NCI-H69 (cell line): ENCODE measurements at places on chromosomes 4 and X.
A peak's percentile ranks its signal among the peaks of the same experiment; 100 is the strongest.

GRCh38 chr4:74038086-74038424 is 434 bp downstream of the CXCL3 start:
- no peak for DNase-seq

- DNase-seq = no peak
These were observed 111.9 kb downstream of the GABRB1 start for GRCh38 chr4:47143261-47143660.

- peak; percentile 32 for DNase-seq
These were observed 19.3 kb downstream of the SLC25A53 start for GRCh38 chrX:104137496-104137895.

DNA sequence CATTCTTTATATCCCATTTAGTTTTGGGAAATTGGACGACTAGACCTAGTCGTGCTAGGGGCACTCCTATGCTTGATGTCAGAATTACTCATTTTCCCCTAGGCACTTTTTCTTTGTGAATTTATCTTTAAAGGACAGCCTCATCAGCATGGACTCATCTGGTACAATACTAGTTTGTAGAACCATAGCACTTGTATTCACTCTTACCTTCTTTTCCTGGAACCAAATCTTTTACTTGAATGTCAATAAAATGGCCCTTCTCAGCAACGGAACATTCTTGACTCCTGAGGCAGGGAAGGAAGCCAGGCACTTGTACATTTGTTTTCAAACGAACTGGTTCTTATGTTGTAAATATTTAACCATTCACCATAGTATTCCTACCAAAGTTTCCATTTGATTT is 187.1 kb downstream of the SHROOM3 start:
- no peak for DNase-seq

DNA sequence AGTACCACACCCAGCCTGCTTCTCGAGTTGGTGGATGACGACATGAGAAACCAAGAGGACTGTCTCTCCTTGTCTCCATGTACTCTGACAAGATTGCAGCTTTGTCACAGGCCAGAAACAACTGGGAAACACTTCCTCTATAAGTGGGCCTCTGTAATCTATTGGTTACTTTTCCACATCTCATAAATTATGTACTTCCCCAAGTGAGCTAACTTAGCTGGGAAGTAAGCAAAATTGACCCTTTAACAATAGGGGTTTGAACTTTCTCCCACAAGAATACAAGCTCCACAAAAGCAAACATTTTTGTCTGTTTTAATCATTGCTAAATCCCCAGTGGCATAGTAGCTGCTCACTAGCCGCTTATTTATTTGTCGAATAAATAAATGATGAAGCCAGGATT is 14.1 kb upstream of the USO1 start:
- no peak for DNase-seq

GRCh38 chrX:19372547-19373331 is 29.0 kb downstream of the PDHA1 start:
- peak; percentile 63 for DNase-seq

DNA sequence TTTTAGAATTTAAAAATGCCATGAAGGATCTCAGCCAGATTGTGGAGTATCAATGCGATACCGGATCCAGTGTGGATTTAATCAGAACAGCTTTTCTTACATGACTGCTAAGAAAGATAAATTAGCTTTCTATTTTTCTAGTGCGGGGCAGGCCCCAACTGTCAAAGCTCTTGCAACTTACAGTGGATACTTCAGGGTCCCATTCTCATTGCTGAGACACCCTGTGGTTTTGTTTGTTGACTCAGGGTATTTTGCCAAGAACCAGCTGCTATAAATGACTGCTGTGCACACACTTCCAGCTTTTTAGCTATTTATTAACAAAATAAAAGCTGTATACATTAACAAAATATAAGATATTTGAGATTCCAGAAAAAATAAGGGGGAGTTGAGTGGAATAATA is 166.4 kb downstream of the DCLK2 start:
- peak; percentile 79 for DNase-seq

- DNase-seq = peak; percentile 94
These were observed 34.5 kb upstream of the UCP1 start for GRCh38 chr4:140603286-140603685.

- DNase-seq = no peak
These were observed 317.6 kb downstream of the DKK2 start for GRCh38 chr4:106718548-106718947.

- DNase-seq = no peak
These were observed 100.9 kb upstream of the RADX start for GRCh38 chrX:106510713-106511403.

GRCh38 chr4:177408023-177408422 is 34.2 kb downstream of the AGA start:
- no peak for DNase-seq

DNA sequence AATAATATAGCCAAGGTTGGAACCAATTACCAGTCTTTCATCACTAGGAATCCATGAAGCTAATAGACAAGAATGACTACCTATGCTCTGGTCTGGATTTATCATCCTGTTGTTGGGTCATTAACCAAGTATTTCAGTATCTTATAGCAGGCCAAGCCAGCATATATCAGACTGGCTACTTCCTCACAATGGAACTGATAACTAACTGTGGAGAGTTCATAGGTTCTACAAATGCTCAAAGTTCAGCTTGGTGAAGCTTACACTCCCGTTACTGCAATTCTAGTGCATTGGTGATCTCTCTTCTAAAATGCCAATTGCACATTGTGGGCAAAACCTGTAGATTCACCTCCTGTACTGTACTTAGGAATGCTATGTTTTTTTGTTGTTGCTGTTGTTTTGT is 4.8 kb downstream of the TRPC5OS start:
- DNase-seq = no peak

DNA sequence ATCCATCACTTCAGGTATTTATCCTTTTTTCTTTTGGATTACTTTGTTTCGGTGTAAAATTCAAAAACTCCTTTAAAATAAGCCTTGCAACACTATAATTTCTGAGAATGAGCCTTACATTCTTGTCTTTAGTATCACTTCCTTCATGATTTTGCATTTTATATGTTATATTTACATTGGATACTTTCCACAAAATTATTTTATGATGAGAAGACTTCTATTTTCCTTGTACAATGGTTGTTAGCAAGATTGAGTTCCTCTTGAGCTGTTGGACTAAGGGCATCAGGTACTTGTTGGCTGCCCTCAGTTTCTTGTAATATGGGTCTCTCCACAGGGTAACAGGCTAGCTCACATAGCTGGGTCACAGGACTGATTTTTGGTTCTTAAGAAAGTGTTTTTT is 22.7 kb upstream of the HPGDS start:
- no peak for DNase-seq

- no peak for DNase-seq
These were observed 54.0 kb upstream of the AMELX start for GRCh38 chrX:11239230-11239629.

DNA sequence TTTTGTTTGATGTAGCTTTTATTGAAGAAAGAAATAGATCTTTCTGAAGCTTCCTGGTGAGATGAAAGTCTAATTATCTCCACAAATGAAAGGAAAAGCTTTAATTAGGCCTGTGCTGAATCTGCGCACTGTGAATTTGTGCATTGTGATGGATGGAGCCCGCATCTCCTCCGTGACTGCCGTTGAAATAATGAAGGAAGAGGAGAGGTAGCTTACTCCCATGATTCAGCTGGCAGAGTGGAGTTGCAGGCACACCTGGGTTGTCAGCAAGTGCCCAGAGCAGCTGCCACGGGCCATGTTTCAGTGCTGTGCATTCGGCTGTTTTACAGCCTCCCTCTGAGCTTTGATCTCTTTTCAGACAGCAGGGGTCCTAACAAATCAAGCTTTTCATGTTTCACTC is 735.3 kb upstream of the TENM3 start:
- peak; percentile 97 for DNase-seq

DNA sequence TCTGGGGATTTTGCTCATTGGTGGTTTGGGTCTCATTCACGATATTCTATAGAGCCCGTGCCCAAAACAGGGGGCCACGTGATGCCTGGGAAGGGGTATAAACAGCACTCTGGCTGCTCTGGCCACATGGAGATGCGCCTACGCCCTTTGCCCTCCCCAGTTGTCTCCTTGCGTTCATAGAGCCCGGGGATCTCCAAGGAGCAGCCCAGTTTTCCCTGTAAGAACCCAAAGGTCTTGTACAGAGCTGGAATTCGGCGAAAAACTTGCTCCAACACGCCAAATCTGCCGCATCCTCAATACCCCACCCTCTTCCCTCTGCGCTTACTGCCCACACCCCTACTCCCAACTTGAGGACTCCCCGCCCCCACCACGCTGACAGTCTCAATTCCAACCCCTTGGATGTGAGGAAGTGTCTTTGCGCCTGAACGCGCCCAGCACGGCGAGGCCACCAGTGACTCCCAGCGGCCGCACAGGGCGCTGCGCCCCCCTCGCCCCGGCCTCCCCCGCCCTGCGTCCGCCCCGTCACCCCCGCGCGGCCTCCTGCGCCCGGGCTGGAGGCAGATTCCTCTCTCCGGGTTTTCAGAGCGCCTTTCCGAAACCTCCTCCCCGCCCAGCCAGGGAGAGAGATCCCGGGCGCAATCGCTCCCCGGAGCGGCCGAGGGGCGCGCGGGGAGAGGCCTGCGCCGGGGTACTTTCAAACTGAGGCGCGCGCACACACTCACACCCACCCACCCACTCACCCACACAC is at the start of gene NHS:
TSS of gene NHS (plus strand) at position 582 of the 748 bp plus-strand sequence. CDS start 558 bp downstream, outside the sequence.
- DNase-seq = peak; percentile 89

GRCh38 chr4:105896461-105896942 is 1.2 kb downstream of the NPNT start:
- no peak for DNase-seq

- no peak for DNase-seq
These were observed 40.7 kb upstream of the GPC3 start for GRCh38 chrX:134025986-134026545.

DNA sequence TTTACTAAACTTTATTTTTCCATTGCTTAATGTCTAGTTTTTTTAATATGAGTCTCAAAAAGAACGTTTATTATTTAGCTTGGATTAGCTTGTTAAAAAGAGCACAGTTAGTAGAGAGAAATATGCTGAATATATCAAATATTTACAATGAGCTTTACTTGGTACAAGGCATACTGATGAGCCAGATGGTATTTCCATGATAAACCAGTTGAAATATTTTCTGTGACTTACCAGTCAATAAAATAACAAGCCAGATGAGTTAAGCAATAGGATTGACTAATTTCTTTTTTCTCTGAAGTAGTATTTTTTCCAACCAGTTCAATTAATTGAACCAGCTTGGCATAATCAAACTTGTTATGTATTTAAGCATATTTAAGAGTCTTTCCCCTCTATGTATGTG is 134.1 kb downstream of the KLHL34 start:
- DNase-seq = no peak

DNA sequence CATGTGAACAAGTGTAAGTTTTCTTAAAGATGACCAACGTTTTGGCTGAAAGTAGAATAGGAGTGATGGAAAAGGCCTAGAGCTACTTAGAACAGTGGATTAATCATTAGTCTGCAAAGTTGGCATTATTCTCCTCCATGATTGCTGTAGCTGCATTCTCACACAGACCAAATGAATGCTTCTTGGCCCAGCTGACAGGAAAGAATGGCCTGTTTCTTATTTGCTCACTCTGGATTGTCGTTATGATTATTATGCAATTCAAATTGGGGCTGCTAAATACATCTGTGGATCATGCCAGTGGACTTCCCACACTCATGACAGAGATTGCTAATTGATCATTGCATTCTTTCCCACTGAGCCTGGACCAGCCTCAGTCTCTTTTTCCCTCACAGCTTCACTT is 285.0 kb downstream of the STIM2 start:
- no peak for DNase-seq

DNA sequence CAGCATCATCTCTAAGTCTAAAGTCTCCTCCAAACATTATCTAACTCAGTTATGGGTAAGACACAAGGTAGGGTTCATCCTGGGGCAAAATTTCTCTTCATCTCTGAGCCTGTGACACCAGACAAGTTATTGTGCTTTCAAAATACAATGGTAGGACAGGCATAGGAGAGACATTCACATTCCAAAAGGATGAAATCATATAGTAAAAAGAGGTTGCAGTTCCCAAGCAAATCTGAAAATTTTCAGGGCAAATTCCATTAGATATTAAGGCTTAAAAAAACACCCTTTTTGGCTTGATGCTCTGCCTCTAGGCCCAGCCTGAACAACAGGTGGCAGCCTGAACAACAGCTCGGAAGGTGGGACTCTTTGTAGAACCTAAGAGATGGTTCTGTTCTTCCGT is 448.3 kb upstream of the SLIT2 start:
- no peak for DNase-seq

GRCh38 chr4:142402156-142402555 is 443.9 kb downstream of the INPP4B start:
- DNase-seq = no peak

GRCh38 chr4:156293657-156294297 is 340.1 kb upstream of the CTSO start:
- peak; percentile 4 for DNase-seq

GRCh38 chr4:119897260-119897659 is 169.4 kb downstream of the MAD2L1 start:
- peak; percentile 94 for DNase-seq

- DNase-seq = no peak
These were observed 692.3 kb upstream of the HS3ST1 start for GRCh38 chr4:12120968-12121367.

DNA sequence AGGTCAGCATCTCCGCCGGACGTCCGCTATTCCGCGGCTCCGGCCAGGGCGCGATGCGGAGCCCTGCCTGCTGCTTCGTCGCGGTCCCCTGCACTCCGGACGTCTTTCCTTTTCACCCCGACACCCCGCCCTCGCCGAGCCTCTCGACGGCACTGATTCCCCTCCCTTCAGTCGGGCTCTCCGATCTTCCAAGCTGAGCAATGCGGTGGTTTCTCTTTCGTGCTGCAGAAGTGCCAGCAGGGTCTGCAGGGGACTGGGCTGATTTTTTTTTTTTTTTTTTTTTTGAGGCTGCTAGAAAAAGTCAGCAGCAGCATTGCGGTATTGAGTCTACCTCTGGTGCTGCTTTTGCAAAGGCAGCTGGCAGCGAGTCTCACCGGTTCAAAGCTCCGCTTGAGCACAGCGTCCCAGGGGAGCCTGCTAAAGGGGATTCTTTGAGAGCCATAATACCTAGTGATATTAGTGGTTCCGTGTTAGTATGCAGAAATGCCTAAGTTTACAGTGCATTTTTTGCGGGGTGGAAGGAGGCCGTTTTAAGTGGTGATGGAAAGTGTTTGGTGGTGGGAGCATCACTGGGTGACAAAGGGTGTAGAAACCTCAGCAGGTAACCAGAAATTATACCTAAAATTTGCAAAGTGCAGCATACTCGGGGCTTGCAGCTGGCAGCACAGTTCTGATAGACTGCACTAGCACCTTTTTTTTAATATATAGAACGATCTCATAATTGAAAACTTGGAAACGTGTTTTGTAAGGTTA is 969 bp downstream of the STIM2 start:
- DNase-seq = peak; percentile 82

DNA sequence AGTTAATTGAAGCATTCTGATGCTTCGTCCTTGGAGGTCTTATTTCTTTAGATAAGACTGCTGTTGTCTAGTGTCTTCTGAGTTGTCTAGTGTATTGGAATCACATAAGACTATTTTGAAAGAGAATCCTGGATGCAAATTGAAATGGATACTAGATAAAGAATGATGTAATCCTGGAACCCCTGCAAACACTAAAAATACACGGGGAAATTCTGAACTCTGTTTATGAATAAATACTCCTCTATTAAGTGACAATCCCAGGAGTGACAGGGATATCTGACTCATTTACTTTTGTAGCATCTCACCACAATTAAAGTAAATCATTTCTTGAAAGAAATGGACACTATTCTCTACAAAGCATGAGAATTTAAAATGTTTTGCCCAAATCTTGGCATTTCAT is 968 bp downstream of the ASB11 start:
- no peak for DNase-seq

- DNase-seq = no peak
These were observed 20.1 kb upstream of the TET2 start for GRCh38 chr4:105126311-105127169.

- no peak for DNase-seq
These were observed 5.6 kb downstream of the GAK start for GRCh38 chr4:926538-926937.
